ENCODE measurements at places on chromosomes 13 and 19.

- no peak for DNase-seq
Measured at GRCh38 chr19:32324631-32325285, 20.7 kb upstream of the ZNF507 start.

GRCh38 chr13:32107474-32107873 is 75.9 kb downstream of the FRY start:
- DNase-seq: no peak

DNA sequence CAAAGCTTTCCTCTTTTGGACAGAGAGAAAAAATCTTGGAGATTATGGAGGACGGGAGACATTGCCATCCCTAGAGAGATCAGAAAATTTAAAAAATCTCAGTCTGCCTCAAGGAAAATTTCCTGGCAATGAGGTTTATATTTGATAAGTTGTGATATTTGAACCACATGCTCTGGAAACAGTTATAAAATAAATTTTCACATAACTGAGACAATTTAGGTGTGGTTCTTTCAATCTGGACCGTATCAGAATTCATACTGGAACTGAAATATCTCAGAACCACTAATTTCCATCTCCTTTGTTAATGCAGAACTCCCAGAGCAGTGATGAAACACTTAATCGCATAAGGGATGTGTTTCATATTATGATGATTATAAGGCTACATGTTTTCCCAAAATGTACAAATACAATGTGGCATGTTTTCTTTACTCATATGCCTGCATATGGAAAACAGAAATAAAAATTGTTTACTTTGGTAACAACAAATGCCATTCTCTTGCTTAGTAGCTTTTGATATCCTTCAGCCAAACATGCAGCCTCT is 13.7 kb downstream of the UBE2L5 start:
- DNase-seq: no peak

DNA sequence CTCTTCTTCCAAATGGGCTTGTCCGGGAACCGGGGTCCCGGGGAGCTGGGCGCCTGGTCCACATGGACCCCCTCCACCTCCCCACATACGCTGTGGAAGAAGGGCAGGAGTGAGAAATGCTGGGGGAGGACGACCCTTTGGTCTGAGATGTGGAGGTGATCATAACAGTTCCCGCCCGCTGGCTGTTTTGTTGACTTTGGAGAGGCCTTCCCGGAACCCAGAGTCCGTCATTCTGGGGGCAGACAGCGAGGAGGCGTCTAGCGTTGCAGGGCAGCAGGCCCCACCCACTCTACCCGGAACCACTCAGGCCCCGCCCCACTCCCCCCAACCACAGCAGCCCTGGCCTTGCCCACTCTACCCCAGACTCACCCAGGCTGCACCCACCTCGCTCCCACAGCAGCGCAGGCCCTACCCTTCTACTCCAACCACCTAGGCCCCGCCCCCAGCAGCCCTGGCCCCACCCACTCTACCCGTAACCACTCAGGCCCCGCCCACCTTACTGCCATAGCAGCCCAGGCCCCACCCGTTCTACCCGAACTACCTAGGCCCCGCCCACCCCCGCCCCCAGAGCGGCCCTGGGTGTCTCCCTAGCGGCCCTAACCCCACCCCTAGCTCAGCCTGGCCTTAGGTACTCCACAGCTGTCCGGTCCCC is 7.1 kb downstream of the GPR108 start:
- DNase-seq: no peak

GRCh38 chr13:70964124-70964523 is 855.9 kb upstream of the KLHL1 start:
- no peak for DNase-seq

- no peak for DNase-seq
Measured at GRCh38 chr13:53545340-53545941, 516.8 kb downstream of the OLFM4 start.

Measured in AG09319 (cell line).